ENCODE measurements at places on chromosomes 11 and 22. TPM values are rescaled to one million over a fixed set of nuclear protein-coding genes. Genes with fewer than 3 reads are reported as not detected.

The IRAG1 gene
- total RNA-seq = 8.5 TPM

The PHOX2A gene
- total RNA-seq = not detected

The CYP2D6 gene
- 3.0 TPM for total RNA-seq

The OR52H1 gene
- not detected for total RNA-seq

The OR51E2 gene
- total RNA-seq = not detected

The B4GAT1 gene
- total RNA-seq = 17.7 TPM

The GP1BB gene
- 1.5 TPM for total RNA-seq

The MOGAT2 gene
- total RNA-seq = 0.57 TPM

The ABCC8 gene
- total RNA-seq = not detected

Data from subcutaneous adipose tissue (tissue), 4 donors.